H1 (cell line): ENCODE measurements at places on chromosomes 7 and 10.

DNA sequence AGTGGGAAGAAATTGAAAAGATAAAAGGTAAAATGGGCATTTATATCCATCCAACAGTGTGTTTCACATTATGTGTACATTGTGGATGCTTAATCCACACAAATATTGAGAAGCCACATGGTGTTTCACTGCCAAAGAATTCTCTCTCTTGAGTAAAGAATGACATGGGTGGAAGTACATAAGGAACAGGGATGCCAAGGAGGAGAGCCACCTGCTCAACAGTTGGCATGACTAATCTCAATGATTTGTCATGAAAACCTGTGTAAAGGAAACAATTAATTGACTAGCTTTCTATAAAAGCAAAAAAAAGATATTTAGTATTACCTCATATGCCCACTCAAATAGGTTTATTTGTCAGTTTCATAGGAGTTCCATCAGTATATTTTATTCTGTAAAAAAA lies 43.1 kb downstream of the MAGI2 start:
- no peak overlapping the region for H3K4me3 ChIP-seq
- H3K27ac ChIP-seq, result no peak overlapping the region
- no peaks in the 10 kb centered on the region for H3K36me3 ChIP-seq

DNA sequence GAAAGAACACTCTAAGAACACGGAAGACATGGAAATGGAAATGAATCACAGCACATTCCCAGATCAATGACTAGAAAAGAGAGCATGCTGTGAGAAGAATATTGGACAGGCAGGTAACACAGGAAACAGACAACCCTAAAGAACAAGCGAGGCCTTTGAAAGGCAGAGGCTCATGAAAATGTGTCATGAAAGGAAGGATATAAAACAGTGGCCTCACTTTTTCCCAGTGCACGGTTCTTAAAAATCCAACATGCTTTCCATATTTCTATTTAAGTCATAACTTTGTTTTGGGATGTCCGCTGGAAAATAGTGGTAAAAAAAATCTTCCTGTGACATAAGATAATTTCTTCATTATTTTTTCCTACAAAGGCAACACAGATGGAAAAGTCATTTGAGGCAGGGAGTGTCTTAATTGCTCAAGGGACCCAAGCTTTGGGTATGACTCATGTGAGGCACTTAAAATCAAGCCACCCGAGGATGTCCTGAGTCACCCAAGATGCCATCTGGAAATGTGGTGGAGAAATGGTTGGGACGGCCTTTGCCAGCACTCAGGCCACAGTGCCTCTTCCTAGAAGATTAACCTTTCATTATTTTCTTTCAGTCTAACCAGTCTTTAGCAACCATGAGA lies 17.0 kb downstream of the ITIH5 start:
- no peak overlapping the region for H3K4me3 ChIP-seq
- DNase-seq, result no peak
- no peaks in the 10 kb centered on the region for H3K4me1 ChIP-seq
- no peak overlapping the region for H3K27ac ChIP-seq
- no peaks in the 10 kb centered on the region for H3K27me3 ChIP-seq
- no peaks in the 10 kb centered on the region for H3K36me3 ChIP-seq

- H3K27me3 ChIP-seq, result no peaks in the 10 kb centered on the region
- DNase-seq, result no peak
- no peaks in the 10 kb centered on the region for H3K4me1 ChIP-seq
- no peaks in the 10 kb centered on the region for H3K36me3 ChIP-seq
- no peak overlapping the region for H3K4me3 ChIP-seq
These were observed 336.0 kb upstream of the IGFBP3 start for GRCh38 chr7:46256870-46257661.

GRCh38 chr7:2138146-2138765 lies 94.5 kb downstream of the MAD1L1 start:
- no peaks in the 10 kb centered on the region for H3K27me3 ChIP-seq
- no peaks in the 10 kb centered on the region; the same call in 1 of the 2 replicates for H3K36me3 ChIP-seq
- DNase-seq, result no peak
- no peak overlapping the region for H3K27ac ChIP-seq
- H3K4me1 ChIP-seq, result no peaks in the 10 kb centered on the region

DNA sequence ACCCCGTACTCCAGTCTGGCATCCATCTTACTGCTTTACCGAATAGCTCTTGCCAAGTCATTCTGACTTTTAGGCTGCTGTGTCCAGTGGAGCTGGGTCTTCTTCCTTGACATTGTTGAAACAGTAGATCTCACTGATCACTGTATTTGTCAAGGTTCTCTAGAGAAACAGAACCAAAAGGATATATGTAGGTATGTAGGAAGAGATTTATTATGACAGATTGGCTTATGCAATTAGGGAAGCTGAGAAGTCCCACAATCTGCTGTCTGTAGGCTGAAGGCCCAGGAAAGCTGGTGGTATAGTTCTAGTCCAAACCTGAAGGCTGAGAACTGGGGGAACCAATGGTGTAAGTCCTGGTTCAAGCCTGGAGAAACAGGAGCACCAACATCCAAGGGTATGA lies 12.1 kb upstream of the PRRT4 start:
- no peaks in the 10 kb centered on the region for H3K4me1 ChIP-seq
- no peak overlapping the region for H3K4me3 ChIP-seq
- no peak for DNase-seq
- H3K27me3 ChIP-seq, result no peaks in the 10 kb centered on the region
- H3K36me3 ChIP-seq, result no peaks in the 10 kb centered on the region
- H3K27ac ChIP-seq, result no peak overlapping the region

DNA sequence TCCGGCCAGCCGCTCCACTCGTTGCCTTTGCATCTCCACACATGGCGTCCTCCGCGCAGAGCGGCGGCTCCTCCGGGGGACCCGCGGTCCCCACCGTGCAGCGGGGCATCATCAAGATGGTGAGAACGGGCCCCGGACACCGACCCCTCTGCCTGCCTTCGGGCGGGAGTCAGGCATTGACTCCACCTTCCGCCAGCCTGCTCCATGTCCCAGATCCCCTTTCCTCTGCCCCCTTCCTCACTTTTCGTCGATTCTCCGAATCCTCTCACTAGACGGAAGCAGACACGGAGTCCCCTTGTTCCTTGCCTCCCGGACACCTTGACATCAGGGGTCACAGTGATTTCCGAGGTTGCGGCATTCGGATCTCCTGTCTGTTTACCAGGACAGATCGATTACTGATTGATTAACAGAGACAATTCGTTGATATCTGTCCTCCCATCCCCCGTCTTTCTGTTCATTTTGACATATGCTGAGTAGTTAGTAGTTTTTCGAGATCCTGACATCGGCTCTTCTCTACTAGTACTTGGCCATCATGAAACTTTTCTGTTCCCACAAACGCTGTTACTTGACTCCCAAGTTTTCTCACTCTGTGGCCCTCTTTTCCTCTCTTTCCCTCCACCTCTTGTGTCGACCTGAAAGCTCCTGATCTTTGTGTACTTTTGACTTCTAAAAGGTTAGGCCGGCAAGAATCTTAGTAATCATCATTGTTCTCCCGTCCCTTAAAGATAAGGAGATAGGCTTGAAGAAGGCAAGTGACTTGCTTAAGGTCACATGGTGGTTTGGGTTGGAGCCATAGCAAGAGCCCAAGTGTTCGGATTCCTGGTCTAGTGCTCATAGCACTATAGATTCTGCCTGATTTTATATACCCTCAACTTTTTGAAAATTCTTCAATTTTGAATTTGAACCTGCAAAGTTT lies 597 bp downstream of the SND1 start:
- DNase-seq, result no peak
- peaks cover 9% of the 10 kb centered on the region; the same call in 1 of the 2 replicates for H3K36me3 ChIP-seq
- peaks cover 5% of the 10 kb centered on the region; the same call in 1 of the 2 replicates for H3K4me1 ChIP-seq
- H3K27me3 ChIP-seq, result no peaks in the 10 kb centered on the region

DNA sequence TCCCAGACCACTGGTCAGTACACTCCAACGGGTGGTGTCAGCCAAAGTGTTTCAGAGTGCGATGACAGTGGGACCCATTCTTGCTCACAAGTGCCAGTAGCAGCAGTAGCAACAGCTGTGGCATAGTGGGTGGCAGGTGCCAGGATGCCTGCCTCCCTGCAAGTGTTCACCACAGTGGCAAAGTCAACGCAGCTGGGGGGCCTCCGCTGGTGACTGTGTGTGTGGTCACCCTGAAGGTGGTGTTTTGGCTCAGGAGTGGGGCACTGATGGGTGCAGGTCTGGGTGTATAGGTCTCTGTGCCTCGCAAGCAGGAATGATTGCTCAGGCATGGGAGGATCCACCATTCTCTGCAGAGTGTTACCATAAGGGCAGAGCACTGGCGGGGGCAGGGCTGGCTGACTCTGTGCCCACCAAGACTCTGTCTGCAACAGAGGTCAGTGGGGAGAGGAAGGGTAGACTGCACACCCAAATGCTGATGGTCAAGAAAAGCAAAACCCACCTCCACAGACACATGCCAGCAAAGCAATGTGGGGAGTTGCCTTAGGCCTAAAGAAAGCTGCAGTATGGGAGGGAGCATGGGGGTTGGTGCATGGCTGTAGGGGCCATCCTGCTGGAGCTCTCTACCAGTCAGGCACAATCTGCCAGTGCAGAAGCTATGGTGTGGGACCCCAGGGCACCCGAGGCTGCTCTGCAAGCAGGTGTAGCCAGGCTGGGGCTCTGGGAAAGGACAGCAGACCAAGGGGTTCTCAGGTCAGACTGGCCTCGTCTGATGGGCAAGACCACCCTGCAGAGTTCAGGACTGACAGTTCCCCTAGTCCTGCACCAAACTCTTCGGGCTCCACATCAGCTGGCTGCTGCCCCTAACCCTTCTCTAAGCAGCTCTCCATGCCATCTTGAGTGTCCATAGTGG lies 368.1 kb downstream of the CTNNA3 start:
- no peak for DNase-seq
- H3K27ac ChIP-seq, result no peak overlapping the region
- no peaks in the 10 kb centered on the region for H3K4me1 ChIP-seq
- no peaks in the 10 kb centered on the region for H3K27me3 ChIP-seq
- no peaks in the 10 kb centered on the region for H3K36me3 ChIP-seq
- no peak overlapping the region for H3K4me3 ChIP-seq
